Left ventricle myocardium inferior (tissue), 1 donor: ENCODE measurements at places on chromosomes 3 and 15.

GRCh38 chr3:122148941-122149627 is 34.4 kb upstream of the CASR start:
- no peaks in the 10 kb centered on the region for H3K27me3 ChIP-seq
- DNase-seq, result no peak
- H3K36me3 ChIP-seq, result no peaks in the 10 kb centered on the region
- no peak overlapping the region for H3K27ac ChIP-seq

- H3K4me1 ChIP-seq, result peaks cover 29% of the 10 kb centered on the region
- no peaks in the 10 kb centered on the region for H3K36me3 ChIP-seq
- H3K4me3 ChIP-seq, result no peak overlapping the region
- DNase-seq, result no peak
These were observed 70.3 kb upstream of the GALNT15 start for GRCh38 chr3:16104156-16104555.

- no peaks in the 10 kb centered on the region for H3K36me3 ChIP-seq
- H3K27ac ChIP-seq, result no peak overlapping the region
- no peaks in the 10 kb centered on the region for H3K27me3 ChIP-seq
- H3K4me3 ChIP-seq, result no peak overlapping the region
These were observed 1039.1 kb downstream of the NAALADL2 start for GRCh38 chr3:175898194-175898593.

DNA sequence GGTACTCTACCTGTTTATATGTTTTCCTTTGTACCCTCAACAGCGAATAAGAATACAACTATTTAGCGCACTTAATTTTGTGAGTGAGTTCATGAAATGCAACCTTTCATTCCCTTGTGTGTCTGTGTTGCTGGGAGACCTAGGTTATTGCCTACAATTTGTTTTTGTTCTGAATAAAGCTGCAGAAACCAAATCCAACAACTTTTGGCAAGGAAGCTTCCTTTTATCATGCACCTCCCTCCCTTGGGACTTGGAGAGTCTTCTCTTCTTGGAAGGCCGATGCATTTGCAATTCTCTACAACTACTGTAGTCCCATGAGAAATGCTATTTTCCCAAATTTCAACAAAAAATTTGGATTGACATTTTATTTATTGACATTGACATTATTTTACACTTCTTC is 1002.4 kb upstream of the CADM2 start:
- H3K27ac ChIP-seq, result no peak overlapping the region
- H3K27me3 ChIP-seq, result no peaks in the 10 kb centered on the region
- no peak for DNase-seq
- peaks cover 24% of the 10 kb centered on the region for H3K4me1 ChIP-seq

GRCh38 chr3:107506458-107506857 is 16.3 kb upstream of the BBX start:
- H3K4me3 ChIP-seq, result no peak overlapping the region
- no peaks in the 10 kb centered on the region for H3K4me1 ChIP-seq
- no peak for DNase-seq
- H3K27ac ChIP-seq, result no peak overlapping the region

DNA sequence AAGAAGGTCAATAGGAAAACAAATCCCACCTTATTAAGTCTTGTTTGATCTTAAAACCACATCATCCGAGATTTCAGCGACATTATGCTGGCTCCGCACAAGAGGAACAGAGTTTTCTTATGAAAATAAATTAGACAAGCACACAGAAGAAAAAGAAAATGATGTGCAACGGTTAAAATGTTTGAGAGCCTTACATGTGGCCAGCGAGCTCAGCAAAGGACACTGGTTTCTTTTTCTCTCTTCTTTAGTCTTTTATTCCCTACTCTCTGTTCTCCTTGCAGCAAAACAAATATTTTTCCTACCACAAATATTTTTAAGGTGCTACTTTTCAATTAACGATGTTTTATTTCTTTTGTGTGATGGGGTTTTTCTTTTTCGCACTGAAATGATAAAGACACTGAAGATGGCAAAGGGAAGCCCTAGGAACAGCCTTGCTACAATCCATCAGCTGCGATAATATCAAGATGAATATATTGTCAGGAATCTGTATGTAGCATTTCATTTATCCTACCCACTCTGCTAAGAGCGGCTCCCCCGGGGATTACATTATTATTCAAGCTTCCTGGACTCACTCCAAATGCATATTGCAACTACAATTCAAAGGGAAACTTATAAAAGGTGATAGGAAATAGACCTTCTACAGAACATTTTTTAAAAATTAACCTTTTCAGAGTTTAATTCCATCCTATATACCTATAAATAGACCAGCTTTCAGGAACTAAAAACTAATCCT is 72.9 kb downstream of the ANXA2 start:
- no peak overlapping the region for H3K27ac ChIP-seq
- H3K4me1 ChIP-seq, result peaks cover 13% of the 10 kb centered on the region
- peaks cover 92% of the 10 kb centered on the region for H3K27me3 ChIP-seq
- H3K4me3 ChIP-seq, result no peak overlapping the region

DNA sequence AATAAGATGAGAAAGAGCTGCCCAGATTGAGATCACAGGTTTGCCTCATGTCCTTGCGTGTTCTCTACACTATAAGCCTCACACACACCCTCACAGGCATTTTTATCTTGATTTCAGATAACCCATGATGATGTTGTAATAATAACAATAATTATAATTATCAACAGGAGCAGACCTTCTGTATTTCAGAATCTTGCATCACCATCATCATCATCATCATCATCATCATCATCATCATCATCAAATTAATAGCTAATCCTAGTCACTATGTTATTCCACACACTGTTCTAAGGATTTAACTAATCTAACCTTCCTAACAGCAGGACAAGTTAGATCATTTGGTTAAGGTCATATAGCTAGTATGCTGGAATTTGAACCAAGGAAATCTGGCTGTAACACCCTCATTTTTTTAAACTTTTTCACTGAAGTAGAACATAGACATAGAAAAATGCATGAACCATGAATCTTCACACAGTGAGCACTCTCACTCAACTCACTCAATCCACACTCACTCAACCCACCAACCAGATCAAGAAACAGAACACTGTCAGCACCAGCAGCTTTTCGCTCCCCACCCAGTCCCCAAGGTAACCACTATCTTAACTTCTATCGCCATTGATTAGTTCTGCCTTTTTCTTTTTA is 1.8 kb upstream of the SH2D7 start:
- no peaks in the 10 kb centered on the region for H3K27me3 ChIP-seq
- DNase-seq, result no peak
- peaks cover 26% of the 10 kb centered on the region for H3K4me1 ChIP-seq

DNA sequence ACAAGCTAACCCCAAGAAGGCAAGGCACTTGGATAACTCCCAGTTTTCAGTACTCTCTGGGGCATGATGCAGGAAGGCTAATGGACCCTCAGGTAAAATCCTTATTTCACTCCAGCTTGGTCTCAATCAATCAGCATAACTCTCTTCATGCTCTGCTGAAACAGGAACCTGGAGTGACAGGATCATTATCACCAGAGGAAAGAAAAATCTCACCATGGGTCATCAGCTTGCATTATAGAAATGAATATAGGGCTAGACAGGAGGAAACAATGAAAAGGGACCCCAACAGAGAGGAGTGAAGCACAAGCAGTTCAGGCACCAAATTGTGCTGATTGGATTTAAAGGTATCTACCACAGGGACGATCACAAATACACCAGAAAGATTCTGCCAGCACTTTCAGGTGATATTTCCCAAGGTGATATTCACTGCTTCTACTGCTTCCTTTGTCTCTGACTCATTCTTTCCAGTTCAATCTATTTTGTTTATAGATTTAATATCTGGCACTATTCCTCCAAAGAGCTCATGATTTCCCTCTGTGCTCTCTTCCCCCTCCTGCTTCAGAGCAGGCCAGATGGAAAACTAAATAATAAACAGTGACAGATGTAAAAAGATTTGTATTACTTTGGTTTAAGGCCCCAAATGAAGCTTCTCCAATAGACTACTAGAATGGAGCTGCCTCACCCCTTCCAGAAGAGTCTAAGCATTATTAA is 22.9 kb upstream of the THUMPD3 start:
- DNase-seq, result no peak
- H3K4me1 ChIP-seq, result no peaks in the 10 kb centered on the region
- H3K36me3 ChIP-seq, result no peaks in the 10 kb centered on the region
- H3K4me3 ChIP-seq, result no peak overlapping the region
- H3K27me3 ChIP-seq, result no peaks in the 10 kb centered on the region
- no peak overlapping the region for H3K27ac ChIP-seq

DNA sequence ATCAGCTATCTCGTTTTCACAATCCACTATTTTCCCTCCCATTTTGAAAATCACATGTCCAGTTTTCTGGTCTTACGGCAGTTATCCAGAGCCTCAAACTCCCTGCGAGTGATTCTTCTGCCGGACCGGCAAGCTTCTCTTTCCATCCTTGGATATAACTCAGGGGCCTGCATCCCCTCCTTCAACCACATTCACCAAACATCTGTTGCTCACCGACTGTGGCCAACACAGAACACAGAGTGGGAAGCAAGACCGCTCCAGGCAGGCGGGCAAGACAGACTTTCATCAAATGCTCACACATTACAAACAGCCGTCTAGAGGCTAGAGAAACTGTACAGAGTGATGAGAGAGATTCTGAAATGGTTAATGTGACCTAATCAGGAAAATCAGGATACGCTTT is 7.6 kb upstream of the SLC12A8 start:
- H3K27ac ChIP-seq, result no peak overlapping the region
- H3K4me3 ChIP-seq, result no peak overlapping the region
- DNase-seq, result no peak

DNA sequence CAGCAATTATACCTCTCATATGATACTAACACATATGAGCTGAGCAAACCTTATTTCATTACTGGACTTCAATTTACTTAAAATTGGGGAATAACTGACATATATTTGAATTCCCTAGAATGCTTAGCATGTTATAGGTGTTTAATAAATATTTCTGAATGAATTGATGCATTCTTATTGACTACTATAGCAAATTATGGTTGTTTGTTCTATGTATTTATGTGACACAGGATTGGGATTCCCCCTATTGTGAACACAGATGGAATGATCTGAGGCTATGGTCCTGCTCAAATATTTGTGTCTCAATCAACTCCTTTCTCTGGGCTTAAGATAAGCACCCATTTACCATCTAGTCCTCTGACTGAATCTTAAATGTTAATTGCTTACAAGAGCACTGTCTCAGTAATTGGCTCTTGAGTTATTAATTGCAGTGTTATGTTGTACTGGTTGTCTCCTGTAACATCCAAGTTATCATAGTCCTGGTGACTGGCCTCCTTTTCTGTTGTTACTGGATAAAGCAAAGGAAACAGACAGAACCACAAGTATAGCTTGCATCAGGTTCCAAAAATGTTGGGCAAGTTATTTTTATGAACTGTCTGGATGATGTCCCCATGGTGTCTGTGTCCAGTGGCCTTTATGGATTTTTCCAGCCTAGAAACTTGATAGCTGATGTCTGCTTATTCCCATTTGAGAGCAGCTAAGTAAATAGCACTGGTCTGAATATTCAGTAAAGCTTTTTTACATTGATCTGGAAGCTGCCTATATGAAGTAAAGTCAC is 2.3 kb upstream of the UACA start:
- H3K4me1 ChIP-seq, result peaks cover 50% of the 10 kb centered on the region
- H3K4me3 ChIP-seq, result no peak overlapping the region
- DNase-seq, result no peak
- H3K27me3 ChIP-seq, result no peaks in the 10 kb centered on the region
- no peak overlapping the region for H3K27ac ChIP-seq

DNA sequence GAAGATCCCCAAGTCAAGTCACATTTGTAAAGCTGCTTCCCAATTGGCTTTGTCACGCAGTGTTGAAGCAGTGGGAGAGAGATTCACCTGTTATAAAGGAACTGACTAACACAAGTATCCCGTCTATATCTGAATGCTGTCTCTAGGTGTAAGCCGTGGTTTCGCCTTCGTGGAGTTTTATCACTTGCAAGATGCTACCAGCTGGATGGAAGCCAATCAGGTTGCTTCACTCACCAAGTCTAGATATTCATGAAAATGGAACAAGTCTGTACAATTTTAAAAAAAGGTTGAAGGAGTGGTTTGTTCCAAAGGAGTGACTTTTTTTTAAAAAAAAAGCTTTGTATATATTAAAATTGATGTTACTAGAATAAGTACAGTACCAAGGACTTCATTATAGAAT is 11.7 kb downstream of the RBM5 start:
- no peak for DNase-seq
- no peak overlapping the region for H3K4me3 ChIP-seq
- peaks cover 100% of the 10 kb centered on the region for H3K36me3 ChIP-seq

- DNase-seq, result no peak
- no peak overlapping the region for H3K4me3 ChIP-seq
- no peaks in the 10 kb centered on the region for H3K27me3 ChIP-seq
- H3K36me3 ChIP-seq, result no peaks in the 10 kb centered on the region
These were observed 122.0 kb upstream of the RGMA start for GRCh38 chr15:93210995-93211394.

GRCh38 chr3:47713655-47714054 is 68.0 kb downstream of the SMARCC1 start:
- peaks cover 31% of the 10 kb centered on the region for H3K4me1 ChIP-seq
- no peak overlapping the region for H3K27ac ChIP-seq
- H3K36me3 ChIP-seq, result peaks cover 53% of the 10 kb centered on the region
- DNase-seq, result no peak
- H3K27me3 ChIP-seq, result no peaks in the 10 kb centered on the region
